ENCODE measurements at places on chromosomes 4 and X.

DNA sequence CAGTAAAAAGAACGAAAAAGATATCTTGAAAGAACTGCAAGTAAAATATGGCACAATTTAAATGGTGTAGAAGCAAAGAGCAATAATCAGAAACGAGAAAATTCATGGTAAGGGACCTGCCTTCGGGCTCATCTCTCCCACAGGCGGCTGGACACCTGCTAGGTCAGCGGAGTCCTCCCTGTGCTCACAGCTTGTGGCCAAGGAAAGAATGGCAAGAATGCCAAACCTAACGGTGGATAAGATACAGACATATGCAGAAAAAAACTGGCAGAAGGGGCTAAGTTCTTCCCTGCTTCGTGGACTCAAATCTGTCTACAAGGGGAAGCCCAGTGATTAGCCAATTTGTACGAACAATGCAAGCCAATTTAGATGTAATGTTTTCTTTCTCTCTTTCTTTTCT lies 152.1 kb upstream of the VCX start:
- DNase-seq = no peak

- no peak for DNase-seq
These were observed 3.3 kb upstream of the KIAA1210 start for GRCh38 chrX:119130911-119131310.

- no peak for DNase-seq
These were observed 34.4 kb downstream of the BST1 start for GRCh38 chr4:15737255-15737654.

DNA sequence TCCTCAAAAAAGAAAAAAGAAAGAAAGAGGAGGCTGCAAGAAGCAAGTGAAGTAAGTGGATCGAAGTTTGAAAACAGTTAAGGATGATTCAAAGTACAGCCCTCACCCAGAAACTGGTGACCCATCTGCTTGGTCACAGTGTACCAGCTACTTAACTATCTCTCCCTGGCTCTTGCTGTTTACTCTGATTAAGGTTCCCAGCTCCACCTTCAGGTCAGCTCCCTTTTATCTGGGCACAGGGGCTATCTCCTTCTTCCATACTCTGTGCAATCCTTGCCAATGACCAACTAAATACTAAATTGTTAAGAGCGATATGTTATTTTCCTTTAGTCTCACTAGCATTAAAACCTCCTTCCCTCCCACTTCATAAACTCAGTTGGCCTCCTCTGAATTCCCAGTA lies 81.5 kb upstream of the SMIM10 start:
- DNase-seq = no peak

DNA sequence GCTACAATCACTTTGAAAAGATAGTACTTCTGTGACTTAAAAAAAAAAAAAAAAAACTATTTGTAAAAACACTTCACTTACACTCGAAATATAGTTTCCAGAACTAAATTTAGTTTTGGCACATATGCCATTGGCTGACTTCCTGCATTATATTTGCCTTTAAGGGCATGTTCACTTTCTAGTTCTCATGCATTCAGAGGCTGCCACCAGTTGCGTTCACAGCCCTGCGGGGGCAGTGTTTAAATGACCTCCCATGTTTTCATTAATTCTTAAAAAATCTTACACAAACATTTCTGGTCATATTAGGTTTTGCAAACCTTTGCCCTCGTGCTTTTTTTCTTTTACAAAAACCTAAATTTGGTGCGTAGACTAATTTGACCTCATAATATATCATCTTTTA lies 12.4 kb upstream of the ARHGAP6 start:
- DNase-seq = no peak

- DNase-seq = no peak
These were observed 45.4 kb downstream of the FNIP2 start for GRCh38 chr4:158814207-158814606.

- no peak for DNase-seq
These were observed 28.7 kb downstream of the LDB2 start for GRCh38 chr4:16869594-16870245.

- DNase-seq = no peak
These were observed 202.2 kb upstream of the FAT4 start for GRCh38 chr4:125112536-125112935.

- DNase-seq = no peak
These were observed 29.6 kb downstream of the FAM47B start for GRCh38 chrX:34972206-34972605.

- DNase-seq = no peak
These were observed 17.8 kb upstream of the GABRQ start for GRCh38 chrX:152619897-152620296.

DNA sequence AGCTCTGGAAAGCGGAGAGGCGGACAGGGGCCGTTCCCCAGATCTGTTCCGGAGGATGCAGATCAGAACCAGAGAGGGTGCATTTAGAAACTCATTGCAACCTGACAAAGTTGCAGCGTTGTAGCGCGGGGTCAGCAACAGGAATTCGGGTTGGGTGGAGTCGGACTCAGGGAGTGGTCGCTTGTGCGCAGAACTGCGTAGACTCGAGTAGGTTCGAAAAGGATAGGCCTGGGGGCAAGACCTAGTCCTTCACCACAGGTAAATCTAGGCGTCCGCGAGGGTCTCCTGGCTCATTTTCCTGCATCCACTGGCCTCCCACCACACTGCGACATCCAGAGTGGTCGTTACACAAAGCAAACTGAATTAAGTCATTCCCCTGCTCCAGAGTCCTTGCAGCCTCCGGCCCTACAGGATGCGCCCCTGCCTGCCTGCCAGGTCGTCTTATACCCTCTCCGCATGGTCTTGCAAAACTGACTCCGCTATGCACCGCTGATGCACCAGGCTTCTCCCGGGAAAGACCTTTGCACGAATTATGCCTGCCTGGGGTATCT lies 4.7 kb upstream of the ZNF518B start:
- no peak for DNase-seq

GRCh38 chr4:159284113-159284512 lies 181.2 kb downstream of the RAPGEF2 start:
- no peak for DNase-seq

- DNase-seq = no peak
These were observed 16.1 kb upstream of the CXCR3 start for GRCh38 chrX:71634366-71634765.

GRCh38 chr4:78018271-78019049 lies 38.7 kb upstream of the FRAS1 start:
- no peak for DNase-seq

DNA sequence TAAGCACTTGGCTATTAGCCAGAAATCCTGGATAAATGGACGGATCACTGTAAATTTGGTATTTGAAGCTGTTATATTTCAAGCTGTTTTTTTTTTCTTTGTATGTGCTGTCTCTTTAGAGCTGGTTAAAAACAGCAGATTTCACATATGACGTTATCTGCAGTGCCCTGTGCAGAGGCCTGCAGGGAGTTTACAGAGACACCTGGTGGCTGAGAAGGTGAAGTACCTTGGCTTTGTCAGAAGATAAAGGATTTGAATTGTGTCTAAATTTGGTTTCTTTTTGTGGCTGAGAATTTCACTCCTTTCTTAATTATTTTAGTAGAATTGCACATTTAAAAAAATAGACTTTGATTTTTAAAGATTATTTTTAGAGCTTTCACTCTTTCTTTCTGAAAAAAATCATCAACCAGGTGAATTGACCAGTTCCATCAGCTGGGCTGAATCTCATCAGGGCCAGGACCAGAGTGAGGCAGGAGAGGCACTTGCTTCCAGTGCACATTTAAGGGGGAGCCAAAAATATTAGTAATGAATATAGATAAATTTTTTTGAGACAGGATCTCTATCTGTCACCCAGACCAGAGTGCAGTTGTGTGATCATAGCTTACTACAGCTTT lies 9.6 kb upstream of the CHRNA9 start:
- DNase-seq = peak; percentile 83

DNA sequence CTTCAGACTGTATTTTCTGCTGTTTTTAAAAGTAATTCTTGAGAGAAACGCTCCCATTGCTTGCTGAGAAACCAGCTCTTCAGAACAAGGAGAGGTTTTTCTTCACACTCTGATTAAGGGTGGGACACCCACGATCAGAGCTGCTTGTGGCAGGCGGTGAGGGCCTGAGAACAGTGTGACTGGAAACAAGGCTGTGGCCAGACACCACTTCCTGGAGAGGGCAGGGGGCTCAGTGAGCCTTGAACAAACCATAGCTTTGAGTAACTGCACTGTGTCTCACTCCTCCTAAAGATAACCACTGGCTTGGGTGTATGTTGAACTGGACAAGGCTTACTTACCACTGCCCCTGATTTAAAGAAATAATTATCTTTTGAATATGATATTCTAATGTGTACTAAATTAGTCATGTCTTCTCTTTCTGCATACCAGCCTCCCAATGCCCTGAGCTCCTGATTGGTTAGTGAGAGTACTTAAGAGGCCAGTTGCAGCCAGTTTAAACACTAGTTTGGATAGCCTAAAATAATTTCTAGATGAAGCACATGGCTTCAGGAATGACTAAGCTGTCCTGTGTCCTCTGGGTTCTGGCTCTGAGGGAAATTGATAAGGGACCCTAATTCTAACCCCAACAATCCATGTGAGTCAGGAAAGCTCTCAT lies 3.7 kb upstream of the GPR82 start:
- DNase-seq = peak; percentile 58

- DNase-seq = no peak
These were observed 27.9 kb downstream of the SLAIN2 start for GRCh38 chr4:48369248-48369647.

GRCh38 chr4:105978684-105979296 lies 83.5 kb downstream of the NPNT start:
- DNase-seq = no peak

GRCh38 chrX:153828308-153828707 lies 2.0 kb downstream of the PDZD4 start:
- no peak for DNase-seq

- DNase-seq = peak; percentile 28
These were observed 37.3 kb downstream of the SAT1 start for GRCh38 chrX:23820235-23820782.

DNA sequence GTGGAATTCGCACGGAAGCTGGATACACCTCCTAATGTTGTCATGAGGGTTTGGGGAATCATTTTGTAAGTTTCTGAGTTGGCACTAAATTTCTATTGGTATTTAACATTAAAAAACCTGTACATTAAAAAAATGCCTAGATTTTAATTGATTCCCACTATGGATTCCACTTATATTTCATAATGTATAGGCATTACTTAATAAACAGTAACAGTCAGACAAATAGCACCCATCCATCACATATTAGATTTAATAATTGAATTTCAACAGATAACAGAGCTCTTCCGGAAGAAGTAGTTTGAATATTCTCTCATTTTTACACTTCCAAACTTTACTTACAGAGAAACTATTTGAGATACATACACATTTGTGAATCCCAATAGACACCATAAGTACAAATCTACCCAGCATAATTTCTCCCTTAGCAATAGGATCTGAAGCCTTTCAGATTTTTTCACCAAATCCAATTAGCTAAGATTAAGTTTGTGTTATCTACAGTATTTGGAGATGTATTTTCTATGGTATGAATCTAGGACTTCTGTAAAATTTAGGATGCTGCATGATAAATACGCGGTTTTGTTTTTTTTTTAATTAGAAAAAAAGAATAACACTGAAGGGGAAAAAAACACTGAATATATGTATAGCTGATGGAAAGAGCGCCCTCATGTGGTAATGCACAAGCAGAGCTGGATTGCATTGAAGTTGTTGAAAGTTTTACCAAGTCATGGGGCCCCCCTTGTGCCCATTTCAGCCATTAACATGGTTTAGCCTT lies 12.2 kb upstream of the ODAM start:
- peak; percentile 26 for DNase-seq

GRCh38 chrX:150769408-150769807 lies 76.2 kb downstream of the MTMR1 start:
- no peak for DNase-seq

GRCh38 chr4:168646001-168646768 lies 149.3 kb downstream of the PALLD start:
- DNase-seq = no peak

GRCh38 chr4:137065311-137065710 lies 467.0 kb downstream of the PCDH18 start:
- DNase-seq = no peak

GRCh38 chrX:1099146-1099770 lies 113.2 kb downstream of the CRLF2 start:
- no peak for DNase-seq

DNA sequence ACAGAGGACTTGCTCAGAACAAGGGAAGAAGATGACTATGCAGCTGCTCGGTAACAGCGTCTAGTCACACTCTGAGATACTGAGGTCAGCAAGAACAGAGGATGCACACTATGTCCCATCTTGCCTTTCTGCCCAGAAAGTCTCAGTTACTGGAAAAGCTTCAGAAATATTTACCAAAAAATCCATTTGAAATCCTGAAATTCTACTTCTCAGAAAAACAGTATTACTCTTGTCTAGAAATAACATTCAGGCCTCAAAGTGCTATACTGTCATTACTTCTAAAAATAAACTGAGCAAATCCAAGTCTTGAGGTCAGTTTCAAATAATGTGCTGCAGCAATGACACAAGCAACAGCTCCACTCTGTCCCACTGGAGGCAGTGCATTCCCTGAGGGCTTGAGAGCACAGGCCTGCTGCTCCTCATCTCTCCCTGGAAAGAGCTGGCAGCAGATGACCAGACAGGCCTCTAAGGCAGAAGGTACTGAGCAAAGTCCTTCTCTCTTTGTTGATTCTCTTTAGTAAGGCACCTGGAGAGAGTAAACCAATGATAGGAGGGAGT lies 76.9 kb downstream of the CAMK2D start:
- DNase-seq = peak; percentile 82

DNA sequence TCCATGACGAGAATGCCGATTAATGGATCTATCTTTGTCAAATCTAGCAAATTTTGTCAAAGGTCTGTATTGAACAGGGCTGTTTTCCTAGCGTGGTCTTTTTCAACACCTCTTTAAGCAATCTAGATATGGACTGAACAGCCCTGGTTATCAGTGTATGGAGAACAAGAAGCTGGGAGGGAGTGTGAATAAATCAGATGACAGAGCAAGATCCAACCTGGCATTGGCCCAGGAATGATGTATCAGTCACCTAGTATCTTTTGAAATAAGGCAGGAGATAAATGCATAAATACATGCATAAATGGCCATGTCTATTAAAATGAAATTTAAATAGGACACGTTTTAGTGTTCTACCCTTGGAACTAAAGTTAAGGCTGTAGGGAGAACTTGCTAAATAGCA lies 15.7 kb upstream of the AP1S2 start:
- DNase-seq = no peak

DNA sequence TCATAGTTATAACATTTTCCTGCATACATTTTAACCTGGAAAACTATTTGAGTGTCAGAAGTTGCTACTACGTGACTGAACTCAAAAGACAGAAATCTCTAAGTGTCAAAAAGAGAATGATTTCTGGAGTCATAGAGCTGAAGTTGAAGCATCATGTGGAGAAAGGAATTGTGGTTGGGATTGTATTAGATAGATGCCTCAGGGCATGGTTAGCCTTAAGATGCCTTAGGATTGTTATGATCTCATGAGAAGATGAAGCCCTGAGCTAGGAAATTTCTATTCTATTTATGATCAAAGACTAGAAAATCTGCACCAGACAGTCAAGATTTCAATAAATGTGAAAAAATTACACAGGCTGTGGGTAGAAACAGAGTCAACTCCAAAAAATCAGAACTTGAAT lies 20.2 kb downstream of the EPGN start:
- no peak for DNase-seq

DNA sequence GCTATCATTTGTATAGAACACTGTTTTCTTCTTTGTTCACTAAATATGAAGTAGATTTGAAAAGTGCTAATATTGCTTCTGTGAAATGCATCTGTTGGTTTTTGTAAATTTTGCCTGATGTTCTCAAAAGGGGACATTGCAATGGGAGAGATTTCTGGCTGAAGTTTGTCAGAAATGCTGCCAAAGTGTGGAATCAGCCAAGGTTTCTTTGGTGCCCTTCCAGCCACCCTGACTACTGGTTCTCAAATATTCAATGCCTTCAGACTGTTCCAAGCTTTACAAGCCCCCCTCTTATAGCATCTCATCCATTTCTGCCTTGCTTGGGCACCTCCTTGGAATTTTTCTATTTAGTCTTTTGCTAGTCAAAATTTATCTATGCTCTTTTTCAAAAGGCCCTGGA lies 60.6 kb upstream of the TMLHE start:
- no peak for DNase-seq
